ENCODE measurements at places on chromosomes 4 and X. TPM values are rescaled to one million over a fixed set of nuclear protein-coding genes. Genes with fewer than 3 reads are reported as not detected.

- no peaks in the 10 kb centered on the region for H3K27me3 ChIP-seq
- H3K36me3 ChIP-seq, result no peaks in the 10 kb centered on the region
- no peaks in the 10 kb centered on the region for H3K4me1 ChIP-seq
- no peak overlapping the region for H3K4me3 ChIP-seq
- H3K27ac ChIP-seq, result no peak overlapping the region
Measured at GRCh38 chr4:85783483-85783882, 308.5 kb downstream of the ARHGAP24 start.

- no peak for DNase-seq
- no peak overlapping the region for H3K4me3 ChIP-seq
- no peaks in the 10 kb centered on the region for H3K36me3 ChIP-seq
- H3K27me3 ChIP-seq, result no peaks in the 10 kb centered on the region
- H3K27ac ChIP-seq, result no peak overlapping the region
Measured at GRCh38 chr4:140113653-140114052, 40.3 kb downstream of the MAML3 start.

Gene SLC9B2
- total RNA-seq, result 26.3 TPM

Gene SERPINA7
- total RNA-seq, result not detected

Gene PRSS12
- not detected for total RNA-seq
